ENCODE measurements at places on chromosomes 5 and 9.
A peak's percentile ranks its signal among the peaks of the same experiment; 100 is the strongest.

GRCh38 chr9:26863074-26863473 is 29.5 kb downstream of the CAAP1 start:
- DNase-seq, result peak; percentile 7

GRCh38 chr5:54357408-54358058 is 47.2 kb upstream of the ARL15 start:
- no peak for DNase-seq

- peak; percentile 39 for DNase-seq
These were observed 119.6 kb downstream of the SEMA6A start for GRCh38 chr5:116455061-116455460.

DNA sequence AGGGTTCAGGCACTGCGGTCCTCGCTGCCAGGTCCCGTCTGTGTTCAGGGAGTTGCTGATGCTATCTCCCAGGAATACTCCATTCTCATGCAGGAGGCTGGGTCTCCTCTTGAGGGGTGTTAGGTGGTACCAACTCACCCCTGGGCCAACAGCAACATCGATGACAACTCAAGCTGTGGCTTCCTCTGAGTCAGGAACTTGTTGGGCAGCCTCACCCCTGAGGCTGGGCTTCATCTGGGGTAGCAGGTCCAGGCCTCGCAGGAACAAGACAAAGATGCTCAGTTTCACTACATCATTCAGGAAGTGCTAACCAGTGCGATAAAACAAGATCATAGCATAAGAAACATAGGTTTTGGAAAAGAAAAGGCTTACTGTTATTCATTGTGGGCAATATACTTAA is 125.9 kb downstream of the SYK start:
- no peak for DNase-seq

- DNase-seq, result no peak
These were observed 92.8 kb upstream of the CAST start for GRCh38 chr5:96569332-96569731.

DNA sequence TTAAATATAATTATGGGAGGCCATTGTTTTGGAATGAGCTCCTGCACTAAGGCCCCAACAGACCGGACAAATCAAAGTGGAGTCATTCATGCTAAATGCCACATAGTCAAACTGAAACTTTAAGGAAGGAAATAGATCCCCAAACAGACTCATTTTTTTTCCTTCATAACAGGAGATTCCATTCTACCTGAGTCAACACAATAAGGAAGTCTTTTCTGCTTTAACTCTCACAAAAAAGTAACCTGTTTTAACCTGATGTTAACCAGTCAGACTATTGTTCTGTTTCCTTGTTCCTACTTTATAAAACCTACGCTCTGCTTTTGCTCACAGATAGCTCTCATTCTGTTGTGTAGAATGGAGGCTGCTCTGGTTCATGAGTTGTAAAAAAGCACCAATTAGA is 234.9 kb downstream of the YTHDC2 start:
- no peak for DNase-seq
